ENCODE measurements at places on chromosomes 1 and 21.

DNA sequence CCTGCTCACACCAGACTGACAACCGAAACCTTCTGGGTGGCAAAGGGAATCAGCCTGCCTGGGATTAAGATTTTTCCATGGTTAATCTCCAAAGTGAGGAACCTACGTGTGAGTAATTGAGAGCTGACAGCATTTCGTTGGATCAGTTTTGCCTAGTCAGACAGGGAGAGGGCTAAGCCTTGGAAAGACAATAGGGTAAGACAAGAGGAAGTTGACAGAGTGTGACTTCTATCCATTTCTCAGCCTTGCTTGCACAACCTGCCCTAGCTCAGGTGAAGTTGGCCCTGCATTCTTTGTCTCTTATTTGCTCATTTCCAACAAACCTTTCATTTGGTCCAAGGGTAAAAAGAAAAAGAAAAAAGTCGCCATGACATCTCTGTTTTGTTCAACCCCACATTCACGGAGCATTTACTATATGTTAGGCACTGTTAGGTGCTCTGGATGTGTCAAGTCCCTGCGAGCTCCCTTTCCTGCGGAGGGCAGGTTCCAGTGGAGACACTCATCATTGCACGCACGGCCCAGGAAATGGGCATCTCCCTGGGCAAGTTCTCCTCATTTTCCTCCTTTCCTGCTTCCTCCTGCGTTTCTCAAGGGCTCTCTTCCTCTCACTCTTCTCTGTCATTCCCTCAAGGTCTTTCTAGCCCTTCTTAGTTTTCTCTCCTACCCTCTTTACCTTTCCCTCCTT is 23.3 kb downstream of the KIRREL1 start:
- no peak for DNase-seq

GRCh38 chr1:109816175-109816811 is 52.6 kb upstream of the EPS8L3 start:
- DNase-seq = peak; percentile 68

- no peak for DNase-seq
These were observed 128.9 kb upstream of the ATP1B1 start for GRCh38 chr1:168977618-168978017.

GRCh38 chr1:9703681-9704080 is 52.1 kb downstream of the PIK3CD start:
- DNase-seq = no peak

- DNase-seq = no peak
These were observed 138.6 kb upstream of the AJAP1 start for GRCh38 chr1:4515727-4516289.

DNA sequence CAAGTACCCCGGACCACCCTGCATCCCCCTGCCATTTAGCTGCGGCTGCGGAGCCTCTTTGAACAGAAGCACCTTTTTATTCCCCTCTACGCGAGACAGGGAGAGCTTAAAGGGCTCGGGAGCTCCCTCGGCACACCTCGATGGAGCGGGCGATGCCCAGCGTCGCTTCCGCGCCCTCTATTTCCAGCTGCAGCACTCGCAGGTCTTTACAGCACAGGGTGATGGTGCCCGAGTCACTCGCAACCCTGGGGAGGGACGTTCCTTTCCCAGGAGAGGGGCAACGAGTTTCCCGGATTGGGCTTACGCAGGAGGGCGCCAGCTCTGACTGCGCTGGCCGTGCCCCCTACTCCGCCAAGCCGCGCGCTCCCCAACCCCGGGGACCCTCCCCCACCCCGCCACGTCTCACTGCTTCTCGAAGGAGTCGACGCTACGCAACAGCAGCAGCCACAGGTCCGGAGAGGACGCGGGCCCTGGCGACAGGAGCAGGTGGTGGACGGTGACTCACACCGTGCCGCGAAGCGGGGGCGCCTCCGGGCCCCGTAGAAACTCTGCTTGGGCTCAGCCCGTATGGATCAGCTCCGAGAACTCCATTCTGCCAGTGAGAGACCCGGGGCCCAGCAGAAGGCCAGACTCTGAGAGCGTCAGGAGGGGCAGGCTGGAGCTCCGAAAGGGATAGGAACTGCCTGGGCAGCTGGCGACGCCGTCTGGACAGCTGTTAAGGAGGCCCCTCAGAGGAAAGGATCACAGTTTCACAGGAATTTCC is 5.8 kb upstream of the FAM167B start:
- DNase-seq = peak; percentile 35

DNA sequence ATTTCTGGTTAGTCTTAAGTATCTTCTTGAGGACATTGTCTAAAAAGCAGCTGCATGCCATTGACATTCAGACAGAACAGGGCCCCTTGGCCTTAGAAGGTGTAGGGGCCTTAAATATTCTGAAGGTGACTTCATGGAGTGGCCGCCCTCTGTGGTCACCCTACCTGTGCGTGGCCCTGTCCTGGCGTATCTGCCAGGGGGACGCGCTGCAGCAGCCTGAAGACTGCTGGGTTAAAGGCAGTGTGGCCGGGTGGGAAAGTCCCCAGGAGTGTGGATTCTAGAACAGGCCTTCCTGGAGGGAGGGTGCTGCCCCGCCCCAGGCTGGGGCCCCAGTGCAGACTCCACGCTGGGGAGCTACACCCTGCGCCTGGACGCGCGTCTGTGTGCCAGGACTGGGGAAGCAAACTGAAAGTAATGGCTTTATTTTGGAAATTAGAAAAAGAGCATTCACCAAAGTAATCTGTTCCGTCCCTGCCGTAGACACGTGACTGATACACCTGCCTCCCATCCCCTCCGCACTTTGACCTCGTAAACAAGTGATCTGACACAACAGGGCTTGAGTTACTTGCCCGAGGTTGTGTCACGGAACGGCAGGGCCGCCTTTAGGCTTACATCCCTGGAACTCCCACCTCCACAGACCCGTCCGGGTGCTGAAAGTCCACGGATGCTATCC is 1.8 kb downstream of the AGPAT3 start:
- peak; percentile 66 for DNase-seq

DNA sequence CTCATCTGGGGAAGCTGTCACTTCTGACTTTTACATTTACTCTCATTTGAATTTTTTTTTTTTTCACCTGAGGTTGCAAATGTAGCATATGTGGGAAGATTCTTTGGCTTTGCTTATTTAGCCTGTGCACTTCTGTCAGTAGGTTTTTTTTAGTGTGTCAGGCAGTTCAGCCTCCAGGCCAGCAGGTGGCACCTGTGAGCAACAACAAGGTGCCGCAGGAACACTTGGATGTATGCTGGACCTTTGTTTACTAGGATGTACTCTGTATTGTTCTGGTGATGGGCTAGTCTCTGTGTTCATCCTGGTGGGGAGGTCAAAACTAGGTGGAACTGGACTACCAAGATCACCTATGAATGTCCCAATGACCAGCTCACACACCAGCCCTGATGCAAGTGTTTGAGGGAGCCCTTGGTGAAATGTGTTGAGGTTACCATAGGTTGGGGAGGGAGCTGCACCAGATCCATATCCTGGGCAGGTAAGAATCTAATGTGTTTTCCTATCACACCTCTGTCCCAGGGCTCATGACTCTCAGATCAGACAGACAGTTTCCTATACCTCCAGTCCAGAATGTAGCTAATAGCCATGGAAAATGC is 618.2 kb downstream of the BRINP3 start:
- DNase-seq = no peak

DNA sequence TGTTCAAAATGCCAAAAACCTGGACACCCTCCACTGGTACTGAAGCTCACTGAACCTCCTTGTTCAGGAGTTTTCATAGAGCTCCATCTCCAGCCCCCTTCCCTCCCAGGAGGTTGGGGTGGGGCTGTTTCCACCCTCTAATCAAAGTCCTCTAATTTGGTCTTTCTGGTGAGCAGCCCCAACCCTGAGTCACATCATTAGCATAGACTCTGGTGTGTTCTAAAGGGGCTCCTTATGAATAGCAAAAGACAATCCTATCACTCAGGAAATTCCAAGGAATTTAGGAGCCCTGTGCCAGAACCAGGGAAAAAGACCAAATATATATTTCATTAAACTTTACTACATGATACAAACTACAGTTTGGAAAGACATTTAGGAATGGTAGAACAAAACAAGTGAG is 13.2 kb upstream of the UBE4B start:
- DNase-seq = no peak

DNA sequence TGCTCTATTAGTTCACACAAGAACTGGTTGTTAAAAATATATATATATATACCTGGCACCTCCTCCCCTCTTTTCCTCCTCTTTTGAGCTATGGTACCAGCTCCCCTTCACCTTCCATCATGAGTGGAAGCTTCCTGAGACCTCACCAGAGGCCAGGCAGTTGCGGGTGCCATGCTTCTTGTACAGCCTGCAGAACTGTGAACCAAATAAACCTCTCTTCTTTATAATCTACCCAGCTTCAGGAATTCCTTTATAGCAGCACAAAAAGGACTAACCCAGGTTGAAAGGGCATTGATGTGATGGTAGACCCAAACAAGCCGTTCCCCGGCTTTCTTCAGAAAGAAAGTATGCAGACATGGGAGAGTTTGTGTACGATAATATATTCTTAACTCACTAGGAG is 14.9 kb downstream of the RSPH1 start:
- DNase-seq = no peak

DNA sequence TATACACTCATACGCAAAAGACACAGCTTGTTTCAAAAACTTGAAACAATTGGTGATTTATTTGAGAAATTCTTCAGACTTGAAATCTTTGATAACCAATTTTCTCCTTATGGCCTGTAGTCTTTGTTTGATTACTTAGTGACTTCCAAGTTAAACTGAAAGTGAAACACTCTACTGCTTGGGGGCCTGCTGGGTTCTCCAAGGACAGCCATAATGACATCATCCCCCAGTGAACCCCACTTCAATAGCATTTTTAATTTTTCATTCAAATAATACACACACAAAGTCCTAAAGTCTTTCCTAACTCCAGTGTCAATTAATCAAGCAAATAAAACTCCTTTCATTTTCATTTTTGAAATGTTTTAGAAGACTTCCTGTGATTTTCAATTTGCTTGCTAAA is 59.2 kb downstream of the KRTAP19-8 start:
- no peak for DNase-seq

GRCh38 chr1:172642970-172643369 is 15.9 kb upstream of the FASLG start:
- DNase-seq = no peak

GRCh38 chr1:12001249-12001917 is 17.9 kb upstream of the MIIP start:
- peak; percentile 27 for DNase-seq

DNA sequence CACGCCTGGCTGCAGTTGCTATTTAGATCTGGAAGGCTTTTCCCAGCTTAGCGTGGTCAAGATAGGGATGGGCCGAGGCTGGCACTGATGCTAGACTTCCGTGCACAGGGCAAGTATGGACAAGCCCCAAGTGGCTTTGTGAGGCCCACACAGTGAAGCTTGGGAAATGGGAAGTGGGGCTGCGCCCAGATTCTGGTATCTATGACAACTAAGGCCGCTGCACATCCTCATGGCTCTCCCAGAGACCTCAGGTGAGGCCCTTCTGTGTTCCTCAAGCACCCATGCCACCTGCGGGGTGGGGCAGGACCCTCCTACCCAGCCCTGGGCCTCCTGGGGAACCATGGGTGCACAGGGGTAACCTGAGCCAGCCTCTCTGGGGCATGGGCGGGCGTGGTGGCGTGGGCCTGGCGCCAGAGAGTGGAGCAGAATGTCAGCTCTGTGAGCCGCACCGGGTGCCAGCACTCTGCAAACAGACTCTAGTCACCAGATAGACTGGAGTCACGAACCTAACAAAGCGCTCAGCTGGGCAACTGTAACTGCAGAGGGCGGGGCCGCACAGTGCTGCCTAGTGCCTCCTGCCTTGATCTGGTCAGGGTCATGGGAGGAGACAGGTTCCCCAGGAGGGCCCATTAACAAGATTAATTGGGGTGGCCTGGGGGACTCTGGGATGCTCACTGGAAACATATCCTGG is 46.4 kb downstream of the ELF3 start:
- DNase-seq = no peak

DNA sequence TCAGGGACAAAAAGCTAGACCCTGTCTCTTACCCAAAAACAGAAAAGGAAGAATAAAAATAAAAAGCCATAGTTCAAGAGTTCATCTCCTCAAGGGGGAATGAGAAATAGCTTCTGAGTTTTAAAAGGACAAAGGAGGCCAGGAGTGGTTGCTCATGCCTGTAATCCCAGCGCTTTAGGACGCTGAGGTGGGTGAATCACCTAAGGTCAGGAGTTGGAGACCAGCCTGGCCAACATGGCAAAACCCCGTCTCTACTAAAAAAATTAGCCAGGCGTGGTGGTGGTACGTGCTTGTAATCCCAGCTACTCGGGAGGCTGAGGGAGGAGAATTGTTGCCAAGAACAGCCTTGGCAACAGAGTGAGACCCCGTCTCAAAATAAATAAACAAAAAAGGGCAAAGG is 38.6 kb upstream of the CPLANE2 start:
- no peak for DNase-seq

GRCh38 chr1:36448530-36449056 is 1.7 kb downstream of the OSCP1 start:
- DNase-seq = no peak
